Activated T-helper 2 cell treated with anti-CD3 and anti-CD28 coated beads, Interferon-gamma antibody, Interleukin-2, Interleukin-4, amounts not matched to agents 10 μg/mL and 5 μg/mL and 100 μg/mL, durations not matched to agents 14 hours and 24 hours and 36 hours (primary cell): ENCODE measurements at places on chromosomes 6 and 20. TPM values are rescaled to one million over a fixed set of nuclear protein-coding genes. Genes with fewer than 3 reads are reported as not detected.

Gene TRIM10
- total RNA-seq, result 0.09 TPM in 1 of 2 replicates, not detected in the other

Gene BMP7
- not detected in 2 replicates for total RNA-seq

Gene LSM2
- total RNA-seq, result 130 TPM in 2 replicates

DNA sequence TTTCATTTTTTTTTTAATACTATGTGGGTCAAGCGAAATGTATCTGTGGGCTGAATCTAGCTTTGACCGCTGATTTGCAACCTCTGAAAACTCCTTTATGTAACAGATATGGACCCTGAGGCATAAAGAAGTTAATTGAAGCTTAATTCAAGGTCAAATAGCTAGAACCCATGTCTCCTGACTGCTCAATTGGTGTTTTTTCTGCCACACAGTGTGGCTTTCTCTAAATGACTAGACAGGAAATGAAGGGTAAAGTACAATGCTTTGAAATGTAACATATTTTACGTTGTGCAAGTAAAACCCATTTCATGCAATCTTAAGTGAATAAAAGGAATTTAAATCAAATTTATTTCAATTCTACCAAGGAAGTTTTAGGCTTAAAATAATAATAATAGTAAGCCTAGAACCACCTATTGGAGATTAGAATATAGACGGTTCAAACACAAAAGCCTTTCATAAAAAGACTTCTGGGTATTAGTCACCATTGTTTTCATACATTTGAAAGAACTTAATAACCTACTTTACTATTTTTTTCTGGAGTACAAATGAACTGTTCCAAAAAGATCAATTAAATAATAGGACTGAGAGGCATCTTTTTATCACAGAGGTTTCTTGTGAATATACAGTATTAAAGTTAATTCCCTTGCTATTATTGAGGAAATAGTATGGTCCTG is 279.8 kb downstream of the EPHA7 start:
- no peak overlapping the region for H3K4me3 ChIP-seq
- DNase-seq, result no peak
- no peaks in the 10 kb centered on the region for H3K36me3 ChIP-seq
- no peaks in the 10 kb centered on the region for H3K4me1 ChIP-seq
- H3K27ac ChIP-seq, result no peak overlapping the region

DNA sequence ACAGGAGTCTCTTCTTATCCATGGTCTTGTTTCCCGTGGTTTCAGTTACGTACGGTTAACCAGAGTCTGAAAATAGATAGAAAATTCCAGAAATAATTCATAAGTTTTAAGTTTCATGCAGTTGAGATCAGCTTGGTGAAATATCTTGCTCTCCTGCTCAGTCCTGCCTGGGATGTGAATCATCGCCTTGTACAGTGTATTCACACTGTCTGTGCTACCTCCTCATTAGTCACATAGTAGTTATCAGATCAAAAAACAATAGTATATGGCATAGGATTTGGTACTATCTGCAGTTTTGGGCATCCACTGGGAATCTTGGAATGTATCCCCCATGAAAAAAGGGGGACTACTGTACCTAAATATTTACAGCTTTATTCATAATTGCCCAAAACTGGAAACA is 22.7 kb upstream of the MOCS1 start:
- no peaks in the 10 kb centered on the region for H3K4me1 ChIP-seq
- no peaks in the 10 kb centered on the region for H3K27me3 ChIP-seq
- no peaks in the 10 kb centered on the region for H3K36me3 ChIP-seq
- no peak for DNase-seq
